ENCODE measurements at places on chromosomes 3 and 15.

GRCh38 chr3:157360044-157360443 lies 76.6 kb upstream of the PTX3 start:
- no peak for DNase-seq

- DNase-seq = no peak
Observed at GRCh38 chr3:142615171-142615570, 19.0 kb downstream of the PLS1 start.

DNA sequence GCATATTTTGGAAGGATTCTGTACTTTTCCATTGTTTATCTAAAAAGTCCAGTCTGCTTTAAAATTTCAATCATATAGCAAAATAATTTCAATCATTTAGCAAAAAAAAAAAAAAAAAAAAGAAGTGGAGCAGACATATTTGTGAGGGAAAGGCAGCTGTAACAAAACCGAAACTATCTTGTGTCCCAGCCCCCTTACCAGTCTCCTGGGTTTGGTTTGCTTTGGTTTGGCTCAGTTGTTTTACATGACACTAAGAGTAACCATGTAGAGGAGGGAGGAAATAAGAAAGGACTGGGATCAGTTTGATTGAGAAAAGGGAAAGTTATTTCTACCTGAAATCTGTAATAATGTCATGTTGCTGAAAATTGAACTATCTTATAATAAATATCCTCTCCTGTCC lies 158.8 kb upstream of the GADL1 start:
- DNase-seq = no peak

- DNase-seq = no peak
Observed at GRCh38 chr15:37933666-37934065, 774 bp upstream of the TMCO5A start.

DNA sequence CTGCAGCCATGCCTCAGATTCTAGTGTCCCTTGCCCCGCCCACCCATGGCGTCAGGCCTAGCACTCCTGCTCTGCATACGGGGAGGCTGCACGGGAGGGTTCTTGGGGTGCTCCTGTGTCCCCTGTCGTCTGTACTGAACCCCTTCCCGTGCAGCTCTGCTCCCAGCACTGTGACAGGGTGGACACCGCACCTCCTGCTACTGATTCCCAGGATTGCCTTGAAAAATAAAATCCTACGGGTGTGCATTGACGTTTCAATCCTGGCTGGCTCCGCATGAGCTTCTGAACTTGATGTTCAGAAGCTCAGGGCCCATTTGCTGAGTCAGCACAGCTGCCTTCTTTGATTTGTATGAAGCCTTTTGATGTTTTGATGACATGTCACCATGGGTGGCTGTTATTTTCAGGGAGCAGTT lies 176.4 kb downstream of the APBA2 start:
- no peak for DNase-seq

DNA sequence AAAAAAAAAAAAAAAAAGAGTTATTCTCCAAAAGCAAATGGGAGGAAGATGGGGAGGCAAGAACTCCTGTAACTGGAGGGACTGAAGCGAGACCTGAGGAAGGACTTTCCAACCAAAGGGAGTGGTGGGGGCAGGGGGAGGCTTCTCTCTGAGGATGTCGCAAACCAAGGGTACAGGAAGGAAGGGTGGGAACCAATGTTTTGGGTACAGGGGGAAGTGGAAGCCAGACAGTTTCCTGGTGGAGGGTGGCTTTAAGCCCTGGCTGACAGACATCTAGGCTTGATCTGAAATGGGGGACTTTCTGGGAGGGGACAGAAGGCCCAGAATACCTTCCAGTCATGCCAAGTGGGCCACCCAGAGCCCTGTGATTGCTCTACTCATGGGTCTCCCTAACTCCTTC lies 27.0 kb downstream of the VIPR1 start:
- no peak for DNase-seq

- no peak for DNase-seq
Observed at GRCh38 chr3:42149975-42150374, 58.8 kb downstream of the TRAK1 start.
